ENCODE measurements at places on chromosomes 5 and 9.

DNA sequence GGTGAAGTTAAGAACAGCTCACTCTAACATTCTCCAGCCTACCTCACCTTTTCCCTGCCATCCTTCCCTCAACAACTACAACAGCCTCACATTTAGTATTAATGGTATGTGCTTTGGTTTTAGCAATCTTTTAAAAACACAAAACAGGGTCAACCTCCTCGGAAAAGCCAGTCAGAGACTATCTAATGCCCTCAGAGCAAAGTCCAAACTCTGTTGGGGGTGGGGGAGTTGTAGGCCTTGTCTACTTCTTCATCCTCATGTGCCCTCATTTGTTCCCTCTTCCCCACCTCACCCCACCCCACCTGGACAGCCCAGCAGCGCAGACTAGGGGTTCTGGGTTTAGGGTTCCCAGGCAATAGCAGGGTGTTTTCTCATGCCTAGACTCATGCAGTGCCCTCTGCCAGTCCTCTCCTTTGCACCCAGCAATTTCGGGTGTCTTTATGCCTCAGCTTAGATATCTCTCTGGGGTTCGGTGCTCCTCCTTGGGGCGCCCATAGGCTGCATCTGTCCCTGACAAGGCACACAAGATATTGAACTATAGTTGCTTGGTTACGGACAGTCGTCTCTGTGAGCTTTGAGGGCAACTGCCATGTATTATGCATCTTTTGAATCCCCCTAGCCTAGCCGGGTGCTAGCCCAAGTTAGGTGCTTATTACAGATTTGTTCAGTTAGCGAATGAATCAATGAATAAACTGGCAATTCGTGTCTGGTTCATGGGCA is 762 bp upstream of the TCOF1 start:
- DNase-seq, result no peak

GRCh38 chr5:37807621-37808301 is 32.1 kb downstream of the GDNF start:
- DNase-seq, result no peak

- DNase-seq, result no peak
These were observed at the start of the genes EIF4E1B and SNCB for GRCh38 chr5:176629853-176630680. TSS of gene EIF4E1B (plus strand) at chr5:176630675. CDS start at chr5:176642788, 12,113 bp downstream. TSS of gene SNCB (minus strand) at chr5:176630534. CDS start at chr5:176629654, 880 bp downstream.

DNA sequence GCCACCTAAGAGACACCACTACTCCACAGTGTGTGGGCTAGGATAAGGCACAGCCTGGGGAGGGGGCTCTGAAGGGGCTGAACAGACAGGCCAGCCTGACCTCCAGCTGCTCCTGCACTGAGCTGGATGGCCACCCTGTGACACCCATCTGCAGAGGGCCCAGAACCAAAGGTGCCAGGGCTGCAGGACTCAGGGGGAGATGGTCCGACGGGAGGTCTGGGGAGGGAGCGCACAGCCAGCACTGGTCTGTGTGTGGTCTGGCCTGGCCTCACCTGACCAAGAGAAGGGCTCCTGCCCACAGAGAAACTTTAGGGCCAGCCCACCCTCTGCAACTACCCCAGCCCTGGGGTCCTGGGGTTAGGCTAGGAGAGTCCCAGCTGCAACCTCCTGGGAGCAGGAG is 789 bp downstream of the LTC4S start:
- DNase-seq, result no peak

- no peak for DNase-seq
These were observed 9.0 kb downstream of the SLC36A1 start for GRCh38 chr5:151456321-151456940.

DNA sequence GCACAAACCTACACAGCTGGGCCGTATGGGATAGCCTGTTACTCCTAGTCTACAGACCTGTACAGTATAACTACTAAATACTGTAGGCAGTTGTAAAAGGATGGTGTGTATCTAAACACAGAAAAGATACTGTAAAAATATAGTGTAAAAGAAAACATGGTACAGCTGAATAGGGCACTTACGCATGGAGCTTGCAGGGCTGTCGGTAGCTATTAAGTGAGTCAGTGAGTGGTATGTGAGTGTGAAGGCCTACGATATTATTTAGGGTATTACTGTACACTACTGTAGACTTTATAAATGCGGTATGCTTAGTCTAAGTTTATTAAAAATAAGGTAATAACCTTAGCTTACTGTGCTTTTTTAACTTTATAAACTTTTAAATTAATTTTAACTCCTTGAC is 1.2 kb downstream of the ZCCHC9 start:
- no peak for DNase-seq

- DNase-seq, result no peak
These were observed 100.6 kb downstream of the LIFR start for GRCh38 chr5:38455796-38456330.

DNA sequence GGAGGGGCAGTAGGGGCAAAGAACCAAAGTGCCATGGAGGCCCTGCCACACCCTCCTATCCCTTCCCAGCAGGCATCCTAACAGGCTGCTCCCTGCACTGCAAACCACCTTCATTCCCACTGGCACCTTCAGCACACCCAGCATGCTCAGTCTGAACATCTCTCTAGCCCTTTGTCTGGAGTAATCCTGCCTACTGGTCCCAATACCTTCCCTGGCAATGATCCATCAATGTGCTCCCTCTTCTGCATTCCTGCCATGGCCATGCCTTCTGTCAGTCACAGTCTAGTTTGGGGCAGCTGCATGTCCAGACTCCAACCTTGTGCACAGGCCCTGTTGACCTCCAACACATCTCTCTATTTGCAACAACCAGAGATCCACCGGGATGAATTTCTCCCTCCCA is 4.9 kb downstream of the MACROH2A1 start:
- DNase-seq, result no peak

- DNase-seq, result no peak
These were observed 49.1 kb downstream of the SUSD1 start for GRCh38 chr9:112125951-112126388.

DNA sequence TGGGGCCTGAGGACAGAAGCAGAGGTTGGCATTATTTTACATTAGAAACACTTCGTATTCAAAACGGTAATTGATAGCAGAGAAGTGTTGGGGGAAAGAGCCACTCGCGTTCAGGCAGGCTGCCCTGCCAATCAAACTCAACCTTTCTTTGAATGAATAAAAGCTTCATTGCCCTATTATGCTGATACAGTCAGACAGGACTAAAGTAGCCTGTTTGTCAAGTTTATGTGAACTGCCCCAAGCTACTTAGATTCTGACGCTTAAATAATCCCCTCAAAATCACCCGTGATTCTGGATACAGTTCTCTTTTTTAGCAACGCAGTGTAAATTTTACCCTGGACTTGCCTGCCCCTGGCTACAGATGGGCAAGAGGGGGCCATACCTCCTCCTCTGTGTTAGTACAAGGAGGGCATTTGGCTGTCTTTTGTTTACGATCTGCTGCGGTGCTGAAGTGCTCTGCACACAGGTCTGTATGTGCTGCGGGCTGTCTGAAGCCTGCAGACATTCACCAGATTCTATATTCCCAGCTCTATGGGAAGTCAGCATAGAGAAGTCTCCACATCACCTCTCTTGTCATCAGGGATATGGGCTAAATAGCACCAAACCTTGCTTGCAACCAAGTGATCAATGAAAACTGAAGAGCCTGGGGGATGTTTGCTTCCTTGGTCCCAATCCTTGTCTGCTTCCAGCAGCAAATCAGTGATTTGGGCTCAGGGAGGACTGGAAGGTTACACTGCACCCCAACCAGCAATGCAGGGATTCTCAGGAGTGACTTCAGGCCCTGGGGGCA is 218.4 kb downstream of the EBF1 start:
- DNase-seq, result no peak

- no peak for DNase-seq
These were observed 537.7 kb upstream of the NMUR2 start for GRCh38 chr5:152942633-152943336.

DNA sequence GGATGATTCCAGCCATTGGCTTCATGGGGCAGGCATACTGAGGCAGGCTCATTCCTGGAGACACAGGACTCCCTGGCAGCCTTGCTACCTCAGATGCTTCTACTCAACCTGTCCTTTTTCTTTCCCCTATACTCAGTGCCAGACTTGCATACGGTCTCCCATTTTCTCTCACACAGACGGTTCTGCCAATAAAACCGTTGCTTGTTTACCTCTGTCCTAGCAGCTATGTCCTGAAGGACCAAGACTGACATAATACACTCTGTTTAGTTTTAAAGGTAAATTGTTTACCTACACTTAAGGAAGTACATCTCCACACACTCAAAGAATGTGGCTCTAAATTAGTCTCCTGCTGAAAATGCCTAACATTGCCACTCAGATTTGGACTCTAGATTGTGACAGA is 151.0 kb upstream of the RFX3 start:
- DNase-seq, result no peak

GRCh38 chr5:127353327-127353726 is 62.7 kb downstream of the MEGF10 start:
- DNase-seq, result no peak

DNA sequence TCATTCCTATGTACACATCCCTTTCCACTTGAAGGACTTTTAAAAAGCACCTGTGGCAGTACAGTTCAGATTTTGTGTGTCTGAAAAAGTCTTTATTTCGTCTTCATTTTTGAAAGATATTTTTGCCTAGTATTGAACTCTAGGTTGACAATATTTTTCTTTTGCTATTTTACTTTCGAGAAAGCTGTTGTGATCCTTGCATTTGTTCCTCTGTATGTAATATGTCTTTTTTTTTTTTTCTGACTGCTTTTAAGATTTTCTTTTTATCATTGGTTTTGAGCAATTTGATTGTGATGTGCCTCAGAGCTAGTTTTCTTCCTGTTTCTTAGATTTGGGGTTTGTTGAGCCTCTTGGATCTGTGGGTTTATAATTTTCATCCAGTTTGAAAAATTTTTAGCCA is 13.3 kb downstream of the LCP2 start:
- DNase-seq, result no peak

- no peak for DNase-seq
These were observed 5.9 kb upstream of the CFAP90 start for GRCh38 chr5:7856855-7857254.

DNA sequence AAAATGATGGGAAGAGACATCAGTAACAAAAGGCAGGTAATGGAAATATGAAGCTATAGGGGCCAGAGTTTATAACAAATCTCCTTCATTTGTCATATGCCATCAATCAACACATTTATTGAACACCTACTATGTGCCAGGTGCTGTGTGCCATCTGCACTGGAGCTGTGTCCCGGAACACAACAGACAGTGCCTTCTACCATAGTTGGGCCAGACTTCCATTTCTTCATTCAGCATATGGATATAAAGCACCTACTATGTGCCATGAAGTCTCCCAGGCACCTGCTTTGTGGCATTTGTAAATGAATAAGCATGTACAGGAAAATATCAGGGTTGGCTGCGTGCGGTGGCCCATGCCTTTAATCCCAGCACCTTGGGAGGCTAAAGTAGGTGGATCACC is 112.5 kb upstream of the ERCC6L2 start:
- DNase-seq, result no peak

DNA sequence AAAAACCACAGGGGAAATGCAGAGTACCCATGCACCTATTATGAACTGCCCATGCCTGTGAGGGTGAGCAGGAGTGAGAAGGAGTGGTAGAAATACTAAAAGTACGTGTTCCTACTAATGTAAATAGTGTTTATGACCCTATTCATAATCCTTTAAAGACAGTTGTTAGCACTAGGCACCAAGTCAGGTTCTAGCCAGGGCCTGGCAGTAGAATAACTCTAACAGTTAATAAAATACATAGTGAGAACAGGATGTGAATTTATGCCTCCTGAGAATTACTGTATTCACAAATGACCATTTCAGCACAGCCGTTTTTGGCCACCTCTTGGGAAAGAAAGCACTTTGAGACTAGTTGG is 103.2 kb upstream of the TARS1 start:
- DNase-seq, result no peak

- no peak for DNase-seq
These were observed 1293.7 kb upstream of the C9orf72 start for GRCh38 chr9:28866951-28867350.

DNA sequence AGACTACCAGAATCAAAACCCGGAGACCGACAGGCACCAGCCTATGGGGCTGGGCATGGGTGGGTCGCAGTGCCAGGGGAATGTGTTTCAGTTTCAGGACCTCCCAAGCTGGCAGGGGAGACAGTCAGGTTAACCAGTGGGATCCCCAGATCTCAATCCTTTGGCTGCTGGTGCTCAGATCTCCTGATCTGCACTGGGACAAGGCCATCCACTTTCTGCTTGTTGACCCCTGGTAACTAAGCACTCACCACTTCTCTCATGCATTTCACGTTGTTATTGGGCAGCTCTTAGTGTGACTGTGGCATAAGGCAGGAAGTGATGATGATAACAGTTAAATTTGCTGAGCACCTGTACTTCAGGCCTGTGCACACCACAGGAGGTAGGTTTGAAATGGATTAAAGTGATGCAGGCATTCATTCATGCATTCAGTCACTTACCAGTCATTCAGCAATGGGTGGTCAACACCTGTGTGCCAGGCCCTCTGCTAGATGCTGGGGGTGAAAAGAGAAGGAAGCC is 42.1 kb upstream of the STXBP1 start:
- no peak for DNase-seq

GRCh38 chr9:99322299-99322698 is 100.2 kb downstream of the SEC61B start:
- no peak for DNase-seq

DNA sequence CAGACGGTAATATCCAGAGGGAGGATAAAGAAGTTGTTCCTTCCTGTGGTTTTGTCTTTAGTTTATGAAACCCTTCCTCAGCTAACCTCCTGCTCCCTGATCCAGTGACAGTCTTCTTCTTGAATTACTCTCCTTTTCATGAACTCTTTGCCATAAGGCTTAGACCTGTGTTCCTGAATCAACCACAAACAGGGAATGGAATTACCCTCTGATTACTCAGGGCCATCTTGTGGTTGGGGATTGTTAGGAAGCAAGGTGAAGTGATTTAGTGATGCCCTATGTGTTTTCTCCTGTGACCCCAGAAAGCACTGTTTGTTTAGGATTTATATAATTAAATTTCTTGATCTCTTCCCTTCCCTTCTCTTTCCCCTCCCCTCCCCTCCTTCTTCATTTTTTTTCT is 409.1 kb downstream of the TAF11L14 start:
- DNase-seq, result no peak

GRCh38 chr5:2536632-2537377 is 214.7 kb downstream of the IRX2 start:
- no peak for DNase-seq

DNA sequence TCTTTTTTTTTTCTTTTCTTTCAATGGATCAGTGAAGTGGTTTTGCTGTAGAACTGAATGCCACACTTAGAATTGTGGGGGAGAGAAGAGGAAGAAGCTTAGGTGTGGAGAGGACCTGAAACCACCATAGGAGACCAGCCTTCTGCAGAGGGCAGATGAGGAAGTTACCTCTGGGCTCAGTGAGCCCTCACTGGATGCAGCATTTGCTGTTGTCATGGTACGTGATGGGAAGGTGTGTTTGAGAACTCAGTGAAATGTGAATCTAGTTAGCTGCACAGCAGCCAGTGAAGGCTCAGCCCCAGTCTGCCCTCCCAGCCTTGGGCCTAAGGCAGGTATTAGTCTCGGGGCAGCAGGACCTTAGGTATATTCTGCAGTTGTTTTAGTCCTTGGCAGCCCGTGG is 17.5 kb downstream of the CYFIP2 start:
- DNase-seq, result no peak

GRCh38 chr9:21555911-21556310 is 73.8 kb upstream of the IFNE start:
- DNase-seq, result no peak

- DNase-seq, result no peak
These were observed 31.8 kb downstream of the PRELID2 start for GRCh38 chr5:145803112-145804004.

- DNase-seq, result no peak
These were observed 883.1 kb downstream of the CDH18 start for GRCh38 chr5:19104948-19105347.
